ENCODE measurements at places on chromosomes 16 and 17. TPM values are rescaled to one million over a fixed set of nuclear protein-coding genes. Genes with fewer than 3 reads are reported as not detected.

TNFRSF13B gene
- not detected for total RNA-seq

TBX6 gene
- not detected for total RNA-seq

ACSF2 gene
- total RNA-seq = 35.5 TPM

ZSCAN10 gene
- total RNA-seq = not detected

HEATR9 gene
- not detected for total RNA-seq

CES3 gene
- 1.1 TPM for total RNA-seq

TMC7 gene
- 1.8 TPM for total RNA-seq

AMDHD2 gene
- total RNA-seq = 18.2 TPM

KDM6B gene
- 6.1 TPM for total RNA-seq

SGCA gene
- total RNA-seq = 19.6 TPM

HOXB13 gene
- not detected for total RNA-seq

MATCAP1 gene
- 35.4 TPM for total RNA-seq

C17orf78 gene
- total RNA-seq = not detected

- DNase-seq = peak; percentile 61
Measured at GRCh38 chr17:8225813-8226535, 15.6 kb upstream of the AURKB start.

GRCh38 chr17:58276423-58276822, 4.3 kb downstream of the MPO start:
- DNase-seq = no peak

DNA sequence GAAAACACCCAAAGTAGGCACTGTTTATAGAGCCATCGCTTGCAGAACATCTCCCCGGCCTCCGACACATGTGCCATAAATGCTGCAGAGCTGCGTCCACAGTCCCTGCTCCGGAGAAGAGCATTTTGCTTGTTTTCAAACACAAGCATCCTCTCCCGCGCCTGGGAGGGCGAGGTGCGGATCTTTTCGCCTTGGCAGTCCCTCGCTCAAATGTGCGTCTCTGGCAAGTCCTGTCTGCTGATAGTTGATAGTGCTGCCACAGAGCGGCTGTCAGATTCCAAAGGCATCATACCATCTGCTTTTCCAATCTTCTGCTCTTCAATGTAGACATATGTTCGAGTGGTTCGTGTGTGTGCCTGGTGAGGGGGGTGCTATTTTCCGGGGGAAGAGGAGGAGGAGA, 603.7 kb downstream of the MAF start:
- DNase-seq = no peak

GRCh38 chr16:72317446-72317845, 145.5 kb upstream of the PMFBP1 start:
- no peak for DNase-seq

GRCh38 chr16:48099455-48099854, 56.3 kb downstream of the ABCC12 start:
- DNase-seq = no peak

- no peak for DNase-seq
Measured at GRCh38 chr16:20023190-20023589, 50.5 kb downstream of the GPR139 start.

DNA sequence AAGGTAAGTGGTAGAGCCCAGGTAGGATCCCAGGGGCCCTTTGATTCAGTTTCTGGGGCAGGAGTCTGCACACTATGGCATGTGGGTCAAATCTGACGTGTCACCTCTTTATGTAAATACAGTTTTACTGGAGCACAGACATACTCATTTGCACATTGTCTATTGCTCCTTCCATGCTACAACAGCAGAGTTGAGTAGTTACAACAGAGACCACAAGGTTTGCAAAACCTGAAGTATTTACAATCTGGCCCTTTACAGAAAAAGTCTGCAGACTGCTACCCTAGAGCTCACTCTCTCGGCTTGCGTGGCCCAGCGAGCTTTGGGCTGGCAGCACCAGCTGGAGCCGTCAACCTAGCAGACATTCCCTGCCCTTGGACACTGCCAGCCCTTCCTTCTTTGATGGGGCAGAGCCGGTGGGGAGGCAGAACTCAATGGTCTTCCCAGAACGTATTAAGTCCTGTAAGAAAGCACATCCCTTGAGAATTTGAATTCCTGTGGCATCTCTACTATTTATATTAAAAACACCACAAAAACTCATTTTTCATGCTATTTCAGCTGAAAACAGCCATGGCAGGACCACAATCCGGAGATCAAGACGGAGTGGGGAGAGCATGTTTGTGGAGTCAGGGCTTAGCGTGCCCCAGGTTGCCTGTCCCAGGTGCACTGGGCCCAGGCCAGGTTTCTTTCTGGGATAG, 133.1 kb upstream of the NUDT7 start:
- DNase-seq = no peak

GRCh38 chr17:40319651-40320540, 10.9 kb downstream of the RARA start:
- DNase-seq = no peak

- no peak for DNase-seq
Measured at GRCh38 chr17:75241143-75241430, 20.3 kb downstream of the GGA3 start.

- no peak for DNase-seq
Measured at GRCh38 chr16:27727941-27728340, 178.0 kb downstream of the KATNIP start.

DNA sequence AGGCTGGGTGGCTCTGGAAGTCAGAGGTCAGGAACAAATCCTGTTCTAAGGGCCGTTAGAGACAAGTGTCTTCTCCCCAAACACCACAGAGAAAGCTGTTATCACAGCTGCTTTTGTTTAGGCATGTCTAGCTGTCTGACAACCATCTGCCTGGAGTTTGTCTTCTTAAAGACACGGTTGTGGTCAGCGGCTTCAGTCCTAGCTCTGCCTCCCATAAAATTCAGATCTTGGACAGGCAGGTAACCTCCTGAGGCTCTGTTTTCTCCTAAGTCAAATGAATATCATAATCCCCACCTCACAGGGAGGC, 2.3 kb upstream of the ITGA3 start:
- DNase-seq = no peak

DNA sequence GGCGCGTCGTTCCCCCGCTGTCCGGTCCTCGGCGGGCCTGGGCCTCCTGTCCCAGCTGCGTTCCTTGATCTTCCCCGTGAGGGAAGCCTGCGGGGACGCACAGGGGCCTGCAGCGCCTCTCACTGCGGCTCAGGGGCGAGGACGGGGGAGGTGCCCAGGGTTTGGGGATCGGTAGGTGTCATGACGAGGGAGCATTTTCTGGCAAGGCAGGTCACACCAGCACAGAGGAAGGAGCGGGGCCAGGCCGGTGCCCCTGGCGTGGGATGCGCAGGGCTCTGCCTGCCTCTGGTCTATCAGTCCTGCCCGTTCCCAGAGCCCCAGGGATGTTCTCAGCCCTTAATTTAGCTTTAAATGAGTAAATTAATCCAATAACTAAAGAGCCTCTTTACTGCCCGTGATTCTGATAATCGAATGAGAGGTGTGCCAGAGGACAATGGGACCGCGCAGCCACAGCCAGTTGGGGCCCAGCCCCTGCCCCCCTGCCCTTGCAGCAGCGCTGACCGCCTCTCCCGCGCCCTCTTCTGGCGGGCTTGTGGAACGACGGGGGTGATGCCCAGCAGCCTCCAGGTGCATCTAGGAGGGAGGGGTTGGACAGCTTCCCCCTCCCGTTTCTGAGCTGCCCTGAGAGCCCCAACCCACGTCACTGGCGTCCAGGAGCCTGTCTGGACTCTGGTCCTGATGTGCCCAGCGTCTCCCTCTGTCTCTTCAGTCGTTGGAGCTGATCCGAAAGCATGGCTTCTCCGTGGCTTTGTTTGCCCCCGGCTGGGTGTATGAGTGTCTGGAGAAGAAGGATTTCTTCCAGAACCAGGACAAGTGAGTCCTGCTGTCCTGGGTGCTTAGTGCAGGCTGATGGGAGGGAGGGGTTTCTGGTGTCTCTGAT, 7.9 kb downstream of the ENGASE start:
- DNase-seq = no peak

DNA sequence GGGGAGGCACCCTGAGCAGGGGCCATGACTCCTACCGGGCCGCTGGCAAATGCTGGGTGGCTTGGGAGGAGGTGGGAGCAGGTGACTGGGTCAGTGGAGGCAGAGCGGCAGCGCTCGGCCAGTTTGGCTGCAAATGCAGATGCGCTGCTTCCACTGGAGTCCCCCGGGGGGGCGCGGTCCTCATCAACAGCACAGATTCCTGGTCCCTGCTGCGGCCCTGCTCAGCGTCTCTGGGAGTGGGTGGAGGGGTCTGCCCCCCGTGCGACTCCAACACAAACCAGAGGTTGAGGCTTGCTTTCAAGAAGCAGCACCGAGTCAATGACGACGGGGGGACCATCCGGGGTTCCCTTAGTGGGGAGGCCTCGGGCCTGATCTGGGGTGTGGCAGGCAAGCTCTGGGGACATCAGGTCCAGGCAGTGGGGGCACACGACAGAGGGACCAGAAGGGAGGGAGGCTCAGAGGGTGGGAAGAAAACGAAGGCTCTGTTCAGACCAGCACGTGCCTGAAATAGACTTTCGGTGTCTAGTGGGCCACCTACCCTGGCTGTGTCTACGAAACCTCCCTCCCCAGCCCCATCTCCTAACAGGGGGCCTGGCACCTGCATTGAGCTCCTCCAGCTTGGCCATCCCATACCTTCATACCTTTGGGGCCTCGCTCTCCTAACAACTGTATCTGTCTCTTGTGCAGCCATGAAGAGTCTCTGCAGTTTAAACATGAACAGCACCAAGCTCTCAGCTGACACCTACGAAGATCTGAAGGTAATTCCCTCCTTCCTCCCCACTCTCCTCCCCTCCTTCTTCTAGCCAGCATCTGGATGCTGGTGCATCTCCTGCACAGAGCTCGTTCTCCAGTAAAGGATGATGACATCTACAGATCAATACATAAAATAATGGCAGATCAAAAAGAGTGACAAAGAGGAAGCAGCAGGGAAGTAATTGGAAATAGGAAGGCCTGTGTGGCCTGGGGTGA, 72.5 kb upstream of the PLCG2 start:
- no peak for DNase-seq

GRCh38 chr17:75856062-75856756, 1.1 kb upstream of the WBP2 start:
- no peak for DNase-seq

- DNase-seq = no peak
Measured at GRCh38 chr16:80273635-80274538, 266.9 kb upstream of the DYNLRB2 start.

- DNase-seq = no peak
Measured at GRCh38 chr16:80054647-80055046, 454.1 kb upstream of the MAF start.

DNA sequence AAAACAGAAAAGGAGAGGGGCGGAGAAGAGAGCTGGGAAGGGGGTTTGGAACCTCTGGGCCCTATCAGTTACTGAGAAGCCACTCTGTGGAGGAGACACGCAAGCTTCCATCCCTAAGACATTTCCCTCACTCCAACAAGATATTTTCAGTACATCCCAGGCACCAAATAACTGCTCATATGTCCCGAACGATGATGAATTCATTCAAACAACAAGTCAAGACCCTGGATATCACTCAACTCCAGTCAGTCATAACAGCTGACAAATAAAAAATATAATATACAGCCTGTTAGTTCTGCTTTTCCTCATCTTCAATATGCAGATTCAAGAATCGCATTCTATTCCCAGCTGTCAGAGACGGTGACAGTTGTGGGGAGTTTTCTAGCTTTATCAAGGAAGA, 104.0 kb upstream of the ZFHX3 start:
- DNase-seq = no peak

GRCh38 chr16:87387942-87388817, 4.0 kb upstream of the MAP1LC3B start:
- peak; percentile 98 for DNase-seq

- DNase-seq = no peak
Measured at GRCh38 chr16:87561200-87562105, 40.9 kb upstream of the JPH3 start.

DNA sequence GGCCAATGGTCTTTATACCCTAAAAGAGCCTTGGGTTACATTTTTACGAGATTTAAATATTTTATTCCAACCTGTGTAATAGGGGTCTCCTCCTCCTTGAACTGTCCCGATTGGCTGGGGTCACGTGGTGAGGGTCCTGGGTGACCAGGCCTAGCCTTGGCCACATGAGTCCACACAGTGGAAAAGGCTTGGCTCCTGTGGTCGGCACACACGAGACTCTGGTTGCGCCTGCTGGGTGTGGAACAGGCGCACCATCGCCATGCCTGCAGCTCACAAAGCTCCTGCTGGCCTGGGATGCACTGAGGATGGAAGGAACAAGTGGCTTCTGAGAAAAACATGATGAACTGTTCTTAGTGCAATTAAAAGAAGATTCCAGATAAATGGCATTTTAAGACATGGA, 103.9 kb upstream of the ZNF750 start:
- no peak for DNase-seq

GRCh38 chr16:63813862-63814261, 1308.0 kb downstream of the CDH11 start:
- no peak for DNase-seq

DNA sequence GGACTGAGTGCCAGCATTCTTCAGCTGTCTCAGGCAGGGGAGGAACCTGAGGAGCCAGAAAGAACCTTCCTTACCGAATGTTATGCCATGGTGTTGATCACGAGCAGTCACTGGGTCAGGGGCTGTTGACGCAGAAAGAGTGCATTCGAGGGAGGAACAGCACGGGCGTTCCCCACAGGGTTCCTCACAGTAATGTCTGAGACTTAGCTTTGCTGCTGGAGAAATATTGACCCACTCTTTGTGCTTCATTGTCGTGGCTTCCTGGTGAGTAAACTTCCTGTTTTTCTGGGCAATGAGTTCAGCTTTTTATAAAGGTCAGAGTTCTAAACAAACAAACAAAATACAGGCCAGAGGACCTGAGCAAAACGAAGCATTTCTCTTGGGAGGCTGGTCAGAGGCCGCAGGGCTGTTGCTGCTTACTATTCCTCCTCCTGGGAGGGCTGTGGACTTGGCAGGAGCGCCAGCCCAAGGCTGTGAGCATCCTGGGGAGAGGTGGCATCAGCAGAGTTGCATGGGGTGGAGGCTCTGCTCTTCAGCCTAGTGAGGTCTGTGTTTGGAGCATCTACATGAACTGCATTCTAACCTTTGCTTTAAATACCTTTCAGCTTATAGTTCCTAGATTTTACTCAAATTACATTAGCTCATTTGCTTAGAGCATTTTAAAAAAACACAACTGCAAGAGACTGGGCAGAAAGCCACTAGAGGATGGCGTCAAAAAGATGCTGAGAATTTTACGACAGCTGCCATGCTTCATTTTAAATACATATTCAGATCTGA, 143.1 kb upstream of the CACNG5 start:
- DNase-seq = no peak

- DNase-seq = no peak
Measured at GRCh38 chr17:76382351-76382802, 2.0 kb upstream of the SPHK1 start.

DNA sequence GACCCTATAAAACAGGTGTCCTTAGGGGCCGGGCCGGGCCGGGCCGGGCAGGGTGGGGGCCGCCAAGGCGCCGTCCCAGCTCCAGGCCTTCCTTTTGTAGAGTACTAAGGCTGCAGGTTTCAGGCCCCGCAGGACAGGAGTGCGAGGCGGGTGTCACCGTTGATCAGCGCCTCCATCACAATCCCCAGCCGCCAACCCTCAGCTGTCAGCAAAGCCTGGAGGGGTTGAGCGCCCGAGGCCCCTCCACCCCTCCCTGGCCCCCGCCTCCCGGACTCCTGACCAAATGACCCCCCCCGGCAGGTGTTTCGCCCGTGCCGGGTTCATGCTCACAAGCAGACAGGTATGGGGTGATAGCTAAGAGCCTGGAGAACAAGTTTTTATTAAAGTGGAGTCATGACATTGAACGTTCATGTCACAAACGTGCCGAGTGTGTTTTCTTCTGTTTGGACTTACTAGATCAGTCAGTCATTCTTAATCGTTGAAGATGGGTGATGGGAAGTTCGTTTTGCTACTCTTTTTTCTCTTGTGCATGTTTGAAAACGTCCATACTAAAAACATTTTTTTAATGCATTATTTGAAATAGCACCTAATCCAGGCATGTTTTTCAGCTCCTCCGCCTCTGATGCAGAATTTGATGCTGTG, 534 bp downstream of the ARL2BP start:
- DNase-seq = peak; percentile 36
